Hematopoietic multipotent progenitor cell (in vitro differentiated cells): ENCODE measurements at places on chromosomes 3 and 15. TPM values are rescaled to one million over a fixed set of nuclear protein-coding genes. Genes with fewer than 3 reads are reported as not detected.

DNA sequence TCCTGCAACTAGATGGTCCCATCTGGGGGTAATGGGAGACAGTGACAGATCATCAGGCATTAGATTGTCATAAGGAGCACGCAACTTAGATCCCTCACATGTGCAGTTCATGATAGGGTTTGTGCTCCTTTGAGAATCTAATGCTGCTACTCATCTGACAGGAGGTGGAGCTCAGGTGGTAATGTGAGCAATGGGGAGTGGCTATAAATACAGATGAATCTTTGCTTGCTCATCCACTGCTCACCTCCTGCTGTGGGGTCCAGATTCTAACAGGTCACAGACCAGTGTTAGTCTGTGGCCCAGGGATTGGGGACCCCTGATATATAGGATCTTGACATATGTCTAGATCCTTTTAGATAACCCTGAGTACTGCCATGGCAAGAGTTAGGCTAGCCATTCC, 52.7 kb downstream of the RASGRF1 start:
- DNase-seq: no peak

- no peak for DNase-seq
These were observed 6.1 kb downstream of the RASGRF1 start for GRCh38 chr15:79084308-79084968.

DNA sequence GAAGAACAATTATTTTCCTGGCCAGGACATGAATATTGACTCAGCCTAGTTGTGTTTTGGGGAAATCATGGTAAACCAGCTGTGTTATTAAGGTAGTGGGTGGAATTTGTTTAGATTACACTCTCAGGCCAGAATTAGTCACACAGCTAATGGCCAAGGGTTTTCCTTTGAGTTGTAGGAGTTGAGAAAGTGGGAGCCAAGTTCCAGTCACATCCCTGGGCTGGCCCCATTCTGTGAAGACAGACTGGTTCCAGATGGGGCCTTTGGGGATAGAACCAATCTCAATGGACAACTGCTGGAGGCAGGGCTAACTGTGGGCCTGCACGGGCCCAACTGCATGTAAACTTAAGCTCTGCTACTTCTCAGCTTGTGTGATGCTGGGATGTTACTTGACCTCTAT, 1.4 kb upstream of the RASL12 start:
- DNase-seq: no peak

DNA sequence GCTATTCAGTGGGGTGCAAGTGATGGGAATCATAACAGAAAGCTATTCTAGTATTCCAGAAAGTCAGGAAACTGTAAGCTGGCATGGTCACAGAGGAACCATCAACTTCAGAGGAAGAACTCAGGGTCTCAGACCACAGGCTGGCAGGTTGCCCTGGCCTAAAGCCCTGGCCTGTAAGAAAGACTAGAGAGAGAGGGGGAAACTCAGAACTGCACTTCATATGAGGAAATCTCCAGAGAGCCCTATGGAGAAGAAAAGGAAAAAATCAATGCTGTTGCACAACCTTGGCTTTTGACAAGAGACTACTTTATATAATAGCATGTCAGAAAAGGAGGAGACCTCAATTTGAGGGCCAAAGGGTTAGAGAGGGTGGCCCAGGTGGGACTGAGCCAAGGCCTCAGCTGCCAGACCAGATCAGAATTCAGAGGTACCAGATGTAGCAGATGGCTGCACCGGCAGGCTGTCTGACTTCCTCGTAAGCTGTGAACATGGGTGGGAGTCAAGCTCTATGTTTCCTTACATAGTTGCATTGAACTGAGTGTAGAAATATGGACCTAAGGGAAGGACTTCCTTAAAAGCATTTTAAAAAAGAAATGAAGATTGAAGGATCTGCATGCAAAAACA, 333.8 kb downstream of the PDCD6IP start:
- DNase-seq: peak; percentile 56

Gene ARPP21
- total RNA-seq: 0.54 TPM

DNA sequence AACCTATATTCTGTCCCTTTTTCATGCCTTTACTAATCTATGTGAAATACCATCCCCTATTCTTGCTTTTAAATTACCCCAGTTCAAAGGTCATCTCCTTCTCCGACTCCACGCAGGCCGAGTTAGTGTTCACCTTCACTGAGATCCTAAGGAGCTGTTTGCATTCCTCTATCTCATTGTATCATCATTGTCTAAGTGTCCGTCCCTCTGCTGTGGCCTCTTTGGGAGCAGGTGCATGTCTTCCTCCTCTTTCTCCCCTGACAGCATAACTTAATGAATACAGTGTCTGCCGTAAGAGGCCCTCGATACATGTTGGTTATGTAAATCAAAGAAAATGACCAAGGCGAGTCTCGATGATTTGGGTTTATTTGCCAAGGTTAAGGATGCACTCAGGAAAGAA, 4.9 kb upstream of the PPP1R2 start:
- no peak for DNase-seq

- no peak for DNase-seq
These were observed 630 bp downstream of the ATP6V1A start for GRCh38 chr3:113747283-113748046.

Gene SLC12A1
- not detected for total RNA-seq

Gene PPP1R14D
- total RNA-seq: not detected

Gene ATP13A4
- 0.27 TPM for total RNA-seq

- no peak for DNase-seq
These were observed 15.8 kb upstream of the SEC11A start for GRCh38 chr15:84731774-84732173.

Gene SNRPA1
- 12.1 TPM for total RNA-seq
